ENCODE measurements at places on chromosomes 7 and 10.

DNA sequence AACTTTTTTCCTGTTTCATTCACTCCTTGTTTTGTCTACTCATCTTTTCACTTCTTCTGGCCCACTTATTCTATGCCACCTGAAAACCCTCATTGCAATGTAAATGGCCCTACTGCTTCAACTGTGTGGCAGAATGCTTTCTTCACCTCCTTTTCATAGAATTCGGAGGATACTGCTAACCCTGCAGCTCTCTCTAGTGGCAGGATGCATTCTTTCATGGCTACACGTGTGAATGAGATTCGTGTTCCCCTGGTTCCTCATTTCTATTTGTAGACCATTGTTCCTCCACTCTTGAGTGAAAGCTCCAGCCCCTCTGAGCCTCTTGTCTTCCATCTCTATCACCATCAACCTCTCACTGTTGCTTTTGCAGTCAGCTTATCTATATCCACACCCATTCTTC is 20.9 kb upstream of the CYP26C1 start:
- DNase-seq, result peak; percentile 42

DNA sequence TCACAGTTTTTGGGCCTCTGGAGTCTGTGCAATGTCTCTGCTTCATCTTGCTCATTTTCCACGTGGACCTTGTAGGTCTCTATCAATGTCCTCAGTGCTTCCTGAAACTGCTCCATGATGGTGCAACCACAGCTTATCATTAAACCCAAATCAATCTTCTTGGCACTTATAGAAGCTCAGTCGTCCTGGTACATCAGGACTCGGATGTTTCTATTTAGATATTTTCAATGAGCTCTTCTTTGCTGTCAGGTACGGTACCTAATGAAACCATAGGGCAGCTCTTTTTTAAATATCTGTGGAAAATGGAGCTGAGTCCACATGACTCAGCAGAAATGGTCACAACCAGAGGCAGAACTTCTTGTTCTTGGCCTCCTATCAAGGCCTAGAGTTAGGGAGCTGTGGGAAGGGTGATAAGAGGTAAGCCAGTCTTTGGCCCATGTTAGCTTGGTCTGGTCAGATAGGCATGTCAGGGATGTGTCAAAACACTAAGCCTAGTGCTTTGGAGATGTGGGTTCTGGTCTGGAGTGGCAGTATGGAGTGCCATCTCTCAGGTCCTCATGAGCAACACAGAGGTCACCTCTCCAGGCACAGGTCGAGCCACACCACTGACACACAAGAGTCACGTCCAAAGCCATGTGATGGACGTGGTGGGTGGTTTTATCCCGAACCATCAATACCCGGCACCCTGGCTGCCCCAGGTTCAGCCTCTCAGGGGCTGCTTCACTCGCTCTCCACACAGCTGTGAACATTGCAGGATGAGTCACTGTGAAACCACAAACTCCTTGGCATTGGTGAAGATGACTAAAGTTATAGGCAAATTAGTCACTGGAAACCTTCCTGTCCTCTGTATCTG is 87.0 kb downstream of the TBXAS1 start:
- peak; percentile 97 for DNase-seq

- DNase-seq, result peak; percentile 20
Observed at GRCh38 chr10:48291190-48291589, 15.3 kb upstream of the MAPK8 start.

GRCh38 chr10:90788968-90789367 is 68.9 kb downstream of the HTR7 start:
- no peak for DNase-seq

DNA sequence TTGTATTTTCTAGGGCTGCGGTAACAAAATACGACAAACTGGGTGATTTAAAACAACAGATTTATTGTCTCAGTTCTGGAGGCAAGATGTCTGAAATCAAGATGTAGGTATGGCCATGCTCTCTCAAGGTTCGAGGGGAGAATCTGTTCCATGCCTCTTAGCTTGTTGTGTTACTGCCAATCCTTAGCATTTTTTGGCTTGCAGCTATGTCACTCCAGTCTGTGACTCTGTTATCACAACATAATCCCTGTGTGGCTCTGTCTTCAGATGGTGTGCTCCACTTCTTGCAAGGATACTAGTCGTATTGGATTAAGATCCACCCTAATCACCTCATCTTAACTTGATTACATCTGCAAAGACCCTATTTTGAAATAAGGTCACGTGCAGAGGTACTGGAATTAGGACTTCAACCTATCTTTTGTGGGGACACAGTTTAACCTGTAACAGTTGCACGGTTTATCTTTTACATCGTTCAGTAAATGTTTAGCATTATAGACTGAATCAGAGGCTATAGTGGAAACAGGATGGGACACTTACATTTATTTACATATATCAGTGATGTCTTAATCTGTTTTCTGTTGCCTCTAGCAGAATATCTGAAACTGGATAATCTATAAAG is 3.1 kb downstream of the C1GALT1 start:
- DNase-seq, result no peak

GRCh38 chr7:119374436-119374835 is 898.5 kb upstream of the KCND2 start:
- DNase-seq, result no peak

DNA sequence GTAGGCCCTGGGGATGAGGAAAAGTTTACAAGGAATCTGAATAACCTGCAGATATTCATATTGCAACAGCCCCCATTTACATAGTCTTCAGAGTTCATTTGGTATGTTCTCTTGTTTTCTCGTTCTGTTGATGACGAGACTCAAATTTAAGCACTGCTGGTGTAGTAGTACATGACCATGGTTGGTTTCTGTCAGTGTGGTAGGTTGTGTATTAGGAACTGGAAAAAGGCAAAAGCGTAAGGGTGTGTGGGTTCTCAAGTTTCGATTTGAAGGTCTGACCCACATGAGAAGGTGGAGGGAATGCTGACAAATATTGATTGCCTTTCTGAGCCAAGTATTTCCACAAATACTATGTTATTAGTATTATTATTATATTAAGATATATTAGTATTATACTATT is 151.7 kb downstream of the AUTS2 start:
- DNase-seq, result no peak

- DNase-seq, result peak; percentile 85
Observed at GRCh38 chr10:70722820-70723424, 50.6 kb downstream of the ADAMTS14 start.

- no peak for DNase-seq
Observed at GRCh38 chr10:121527690-121528089, 70.6 kb downstream of the FGFR2 start.

GRCh38 chr7:55086413-55087201 is 67.8 kb downstream of the EGFR start:
- peak; percentile 91 for DNase-seq

DNA sequence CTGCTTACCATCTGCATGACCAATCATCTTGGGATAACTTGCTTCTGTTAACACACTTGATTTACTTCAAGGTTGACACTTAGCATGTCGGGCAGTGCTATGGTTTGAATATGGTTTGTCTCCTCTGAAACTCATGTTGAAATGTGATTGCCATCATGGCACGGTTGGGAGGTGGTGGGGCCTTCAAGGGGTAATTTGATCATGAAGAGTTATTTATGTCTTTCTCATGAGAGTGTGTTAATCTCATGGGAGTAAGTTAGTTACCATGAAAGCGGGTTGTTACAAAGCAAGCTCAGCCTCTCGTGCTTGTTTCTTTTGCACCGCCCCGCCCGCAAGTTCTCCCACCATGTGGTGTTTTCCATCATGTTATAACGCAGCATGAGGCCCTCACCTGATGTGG is 163.6 kb downstream of the DOCK4 start:
- DNase-seq, result no peak

DNA sequence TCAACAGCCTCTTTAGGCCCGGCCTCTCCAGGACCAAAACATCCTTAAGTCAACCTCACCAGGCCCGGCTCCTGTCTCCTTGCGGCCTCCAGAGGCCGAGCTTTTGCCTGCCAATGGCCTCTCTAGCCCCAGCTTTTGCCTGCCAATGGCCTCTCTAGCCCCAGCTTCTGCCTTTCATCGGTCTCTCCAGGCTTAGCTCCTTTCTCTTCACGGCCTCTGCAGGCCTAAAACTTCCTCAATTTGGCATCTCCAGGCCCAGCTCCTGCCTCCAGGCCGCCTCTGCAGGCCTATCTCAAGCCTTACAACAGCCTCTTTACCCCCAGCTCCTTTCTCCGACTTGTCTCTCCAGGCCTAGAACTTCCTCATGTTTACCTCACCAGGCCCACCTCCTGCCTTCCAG is 15.7 kb upstream of the TMEM248 start:
- no peak for DNase-seq

GRCh38 chr7:123155571-123155970 is 44.2 kb downstream of the SLC13A1 start:
- no peak for DNase-seq

DNA sequence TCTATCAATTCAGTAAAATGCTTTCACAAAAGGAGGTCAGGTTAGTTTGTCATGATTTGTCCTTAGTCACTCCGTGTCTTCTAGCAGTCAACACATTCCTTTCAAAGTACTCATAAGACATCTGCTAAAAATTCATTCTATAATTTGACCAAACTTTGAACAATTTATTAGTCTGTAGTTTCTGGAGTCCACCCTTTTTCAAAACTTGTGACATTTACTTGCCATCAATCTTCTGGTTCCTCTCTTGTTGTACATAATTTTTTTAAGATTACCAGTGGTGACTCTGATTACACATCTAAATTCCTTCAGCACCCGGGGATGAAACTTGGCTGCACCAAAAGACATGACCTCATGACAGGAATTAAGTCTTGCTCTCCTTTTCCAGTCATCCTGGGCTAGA is 130.1 kb downstream of the NEBL start:
- no peak for DNase-seq

GRCh38 chr10:101965075-101965765 is 90.8 kb downstream of the ARMH3 start:
- no peak for DNase-seq

DNA sequence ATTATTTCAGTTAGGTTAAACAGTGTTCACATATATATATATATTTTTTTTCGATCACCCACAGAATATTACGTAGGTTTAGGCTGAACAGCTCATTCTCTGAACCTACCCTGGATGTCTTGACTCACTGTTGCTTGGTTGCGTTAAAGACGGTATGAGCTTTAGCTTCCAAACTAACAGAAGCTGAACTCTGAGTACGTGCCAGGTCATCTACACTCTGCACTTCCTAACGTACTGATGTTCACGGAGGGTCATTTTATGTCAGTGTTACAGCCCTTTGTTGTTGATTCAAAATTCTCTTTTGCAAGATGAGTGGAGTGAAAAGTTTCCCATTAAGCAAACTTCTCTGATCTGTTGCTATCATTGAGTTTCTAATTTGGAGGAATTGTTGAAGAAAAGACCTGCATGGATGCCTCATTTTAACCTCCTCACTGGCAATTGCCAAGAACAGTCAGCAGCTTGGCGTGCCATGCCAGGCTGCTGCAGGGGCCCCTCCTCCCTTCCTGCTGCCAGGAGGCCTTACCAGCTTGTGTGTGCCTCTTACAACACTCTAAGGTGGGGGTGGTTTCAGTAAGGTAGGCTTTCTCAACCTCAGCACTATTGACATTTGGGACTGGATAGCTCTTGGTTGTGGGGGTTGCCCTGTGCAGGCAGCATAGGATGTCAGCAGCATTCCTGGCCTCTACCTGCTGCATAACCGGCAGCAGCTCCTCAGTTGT is 44.3 kb downstream of the INSYN2A start:
- DNase-seq, result no peak
